Activated CD8-positive, alpha-beta memory T cell treated with anti-CD3 and anti-CD28 coated beads for 48 hours (primary cell): ENCODE measurements at places on chromosomes 2 and 18.
A peak's percentile ranks its signal among the peaks of the same experiment; 100 is the strongest.

DNA sequence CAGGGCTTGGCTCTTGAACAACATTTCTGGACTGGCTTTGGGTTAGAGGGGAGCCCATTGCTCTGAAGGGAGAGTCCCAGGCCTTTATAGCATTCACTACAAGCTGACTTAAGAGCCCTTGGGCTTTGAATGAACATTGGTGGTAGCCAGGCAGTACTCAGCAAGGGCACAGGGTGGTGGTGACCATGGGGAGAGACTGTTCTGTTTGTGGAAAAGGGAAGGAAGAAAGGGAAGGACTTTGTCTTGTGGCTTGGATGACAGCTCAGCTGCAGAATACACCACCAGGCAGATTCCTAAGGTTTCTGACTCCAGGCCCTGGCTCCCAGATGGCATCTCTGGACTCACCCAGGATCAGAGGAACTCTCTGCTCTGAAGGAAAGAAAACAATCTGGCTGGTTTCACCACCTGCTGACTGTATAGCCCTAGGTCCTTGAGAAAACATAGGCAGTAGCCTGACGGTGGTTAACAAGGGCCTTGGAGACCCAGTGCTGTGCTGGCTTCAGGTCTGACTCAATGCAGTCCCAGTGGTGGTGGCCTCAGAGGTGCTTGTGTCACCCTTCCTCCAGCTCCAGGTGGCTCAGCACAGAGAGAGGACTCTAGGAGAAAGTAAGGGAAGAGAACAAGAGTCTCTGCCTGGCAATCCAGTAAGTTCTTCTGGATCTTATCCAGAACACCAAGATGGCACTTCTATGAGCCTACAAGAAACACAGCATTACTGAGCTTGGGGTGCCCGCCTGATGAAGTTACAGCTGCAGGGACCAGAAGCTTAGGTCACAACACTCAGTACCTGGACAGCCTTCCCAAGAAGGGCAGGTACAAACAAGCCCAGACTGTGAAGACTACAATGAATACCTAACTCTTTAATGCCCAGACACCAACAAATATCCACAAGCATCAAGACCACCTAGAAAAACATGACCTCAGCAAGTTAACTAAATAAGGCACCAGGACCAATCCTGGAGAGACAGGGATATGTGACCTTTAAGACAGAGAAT is 16.4 kb upstream of the ABCB11 start:
- DNase-seq: no peak

DNA sequence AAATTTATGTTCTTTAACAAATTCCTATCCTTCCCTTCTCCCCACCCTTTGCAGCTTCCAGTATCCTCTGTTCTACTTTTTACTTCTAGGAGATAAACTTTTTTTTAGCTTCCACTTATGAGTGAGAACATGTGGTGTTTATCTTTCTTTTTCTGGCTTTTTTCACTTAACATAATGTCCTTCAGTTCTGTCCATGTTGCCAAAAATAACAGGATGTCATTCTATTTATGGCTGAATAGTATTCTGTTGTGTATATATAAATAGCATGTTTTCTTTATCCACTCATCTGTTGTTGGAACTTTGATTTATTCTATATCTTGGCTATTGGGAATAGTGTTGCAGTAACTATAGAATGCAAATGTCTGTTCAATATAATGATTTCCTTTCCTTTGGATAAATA is 1191.2 kb downstream of the CNTNAP5 start:
- no peak for DNase-seq

DNA sequence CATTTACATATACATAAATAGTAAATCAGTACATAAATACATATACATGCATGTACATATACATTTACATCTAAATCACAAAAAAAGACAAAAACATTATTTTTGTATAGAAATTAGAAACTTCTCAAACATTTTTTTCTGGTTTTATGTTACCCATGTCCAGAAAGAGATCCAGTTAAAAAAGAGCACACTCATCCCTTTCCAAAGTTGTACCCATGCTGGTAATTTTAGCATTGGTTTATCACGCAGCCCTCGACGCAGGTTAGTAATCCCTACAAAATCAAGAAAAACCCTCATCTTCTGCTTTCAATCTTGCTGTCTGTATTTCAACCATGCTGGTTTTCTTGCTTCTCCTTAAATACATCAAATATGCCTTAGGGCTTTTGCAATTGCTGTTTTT is 10.5 kb downstream of the SCN9A start:
- no peak for DNase-seq

DNA sequence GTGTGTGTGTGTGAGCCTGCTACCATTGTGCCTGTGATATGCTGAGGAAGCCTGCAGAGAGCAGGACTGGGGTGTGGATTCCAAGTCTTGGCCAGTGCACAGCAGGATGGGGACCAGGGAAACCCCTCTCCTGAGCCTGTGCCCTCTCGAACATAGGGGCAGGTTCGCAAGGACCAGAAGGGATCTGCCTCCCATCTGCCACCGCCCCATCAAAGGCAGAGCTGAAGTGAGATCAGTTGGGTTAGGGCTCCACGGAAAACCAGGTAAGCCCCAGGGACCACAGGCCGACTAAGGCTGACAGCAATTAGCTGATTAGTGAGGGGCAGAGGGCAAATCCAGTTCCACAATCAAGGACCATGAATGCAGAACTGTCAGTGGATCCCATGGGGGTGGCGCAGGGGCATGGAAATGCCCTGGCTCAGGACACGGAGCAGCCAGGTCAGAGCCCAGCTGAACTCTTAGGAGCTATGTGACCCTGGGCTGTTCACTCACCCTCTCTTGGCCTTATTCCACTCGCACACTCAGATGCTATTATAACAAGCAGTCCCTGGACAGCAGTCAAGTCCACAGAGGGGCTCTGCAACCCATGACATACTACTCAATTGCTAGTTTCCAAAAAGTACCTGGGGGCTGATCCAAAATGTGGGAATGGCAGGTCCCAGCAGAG is 84.2 kb upstream of the ID2 start:
- DNase-seq: no peak

GRCh38 chr18:77096936-77097886 is 35.4 kb downstream of the MBP start:
- DNase-seq: no peak

DNA sequence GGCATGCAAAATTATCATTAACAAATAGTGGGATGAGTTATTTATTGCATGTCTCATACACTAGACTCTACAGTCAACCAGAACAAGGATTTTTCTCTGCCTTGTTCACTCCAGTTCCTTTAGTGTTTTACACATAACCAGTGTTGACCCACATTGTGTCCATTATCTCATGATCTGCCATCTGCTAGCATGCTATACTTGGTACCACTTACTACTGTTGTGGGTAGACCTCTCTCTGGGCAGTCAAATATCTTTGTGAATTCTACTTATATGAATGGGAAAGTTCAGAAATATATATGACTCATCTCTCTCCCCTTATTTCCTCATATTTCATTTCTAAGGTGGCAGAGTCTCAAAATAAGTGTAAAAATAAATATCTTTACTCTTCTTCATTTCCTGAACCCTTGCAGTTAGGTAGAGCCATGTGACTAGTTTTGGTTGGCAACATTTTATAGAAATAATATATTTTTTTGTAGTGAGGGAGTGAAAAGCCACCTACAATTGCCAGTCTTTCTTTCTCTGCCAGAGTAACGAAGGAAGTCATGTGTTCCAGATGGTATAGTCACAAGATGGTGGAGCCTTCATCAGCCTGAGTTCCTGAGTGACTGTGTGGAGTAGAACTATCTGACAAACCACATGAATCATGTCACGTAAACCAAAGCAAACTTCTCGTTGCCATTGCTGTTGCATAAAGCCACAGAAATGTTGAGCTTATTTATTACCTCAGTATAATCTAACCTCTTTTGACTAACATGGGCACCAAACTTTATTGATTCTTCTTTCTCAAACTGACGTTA is 704.0 kb downstream of the RNF144A start:
- no peak for DNase-seq

DNA sequence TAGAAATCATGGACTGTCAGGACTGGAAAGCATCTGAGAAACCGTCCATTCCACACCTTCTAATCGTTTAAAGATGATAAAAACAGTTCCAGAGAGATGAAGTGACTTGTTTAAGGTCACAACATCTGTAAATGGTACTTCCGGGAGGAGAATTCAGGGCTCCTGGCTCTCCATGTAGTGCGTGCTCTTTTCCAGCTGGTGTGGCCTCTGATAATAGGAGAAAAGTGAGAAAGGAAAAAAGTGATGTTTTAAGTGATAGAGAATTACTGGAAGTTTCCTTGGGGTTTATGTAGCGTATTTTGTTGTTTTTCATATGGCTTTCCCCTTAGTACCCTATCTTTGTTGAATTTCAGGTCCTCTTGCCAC is 663 bp downstream of the C2orf49 start:
- DNase-seq: no peak

DNA sequence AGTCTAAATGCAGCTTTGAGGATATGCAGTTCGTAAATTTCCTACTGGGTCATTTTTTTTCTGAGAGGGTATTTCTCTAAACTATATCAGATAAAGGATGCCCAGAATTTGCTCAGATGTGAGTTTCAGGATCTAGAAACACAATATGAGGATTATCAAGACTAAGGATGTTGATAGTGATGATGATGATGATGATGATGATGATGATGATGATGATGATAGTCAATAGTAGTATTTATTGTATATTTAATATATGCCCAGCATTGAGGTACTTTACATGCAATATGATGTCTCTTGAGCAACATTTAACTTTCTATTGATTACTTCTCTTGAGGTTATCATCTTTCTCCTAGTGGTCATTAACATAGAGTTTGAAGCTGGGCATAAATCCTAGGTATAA is 222.1 kb upstream of the NRP2 start:
- DNase-seq: no peak

DNA sequence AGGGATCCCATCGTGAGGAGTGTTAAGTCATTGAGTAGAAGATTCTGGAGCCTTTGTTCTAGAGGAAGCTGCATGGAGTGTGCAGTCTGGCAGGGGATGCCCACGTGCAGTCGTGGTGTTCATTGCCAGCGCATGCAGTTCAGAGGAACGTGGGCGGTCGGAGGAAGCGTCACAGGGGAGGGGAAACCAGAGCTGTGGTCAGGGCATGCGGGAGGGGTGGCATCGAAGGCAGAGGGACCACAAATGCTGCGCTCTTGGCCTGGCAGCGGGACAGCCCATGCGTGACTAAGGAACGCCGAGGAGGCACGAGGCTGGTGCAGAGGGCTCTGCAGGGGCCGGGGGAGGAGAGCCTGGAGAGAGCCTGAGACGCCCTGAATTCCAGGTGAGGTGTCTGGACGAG is 141.1 kb downstream of the KLHL29 start:
- DNase-seq: no peak

DNA sequence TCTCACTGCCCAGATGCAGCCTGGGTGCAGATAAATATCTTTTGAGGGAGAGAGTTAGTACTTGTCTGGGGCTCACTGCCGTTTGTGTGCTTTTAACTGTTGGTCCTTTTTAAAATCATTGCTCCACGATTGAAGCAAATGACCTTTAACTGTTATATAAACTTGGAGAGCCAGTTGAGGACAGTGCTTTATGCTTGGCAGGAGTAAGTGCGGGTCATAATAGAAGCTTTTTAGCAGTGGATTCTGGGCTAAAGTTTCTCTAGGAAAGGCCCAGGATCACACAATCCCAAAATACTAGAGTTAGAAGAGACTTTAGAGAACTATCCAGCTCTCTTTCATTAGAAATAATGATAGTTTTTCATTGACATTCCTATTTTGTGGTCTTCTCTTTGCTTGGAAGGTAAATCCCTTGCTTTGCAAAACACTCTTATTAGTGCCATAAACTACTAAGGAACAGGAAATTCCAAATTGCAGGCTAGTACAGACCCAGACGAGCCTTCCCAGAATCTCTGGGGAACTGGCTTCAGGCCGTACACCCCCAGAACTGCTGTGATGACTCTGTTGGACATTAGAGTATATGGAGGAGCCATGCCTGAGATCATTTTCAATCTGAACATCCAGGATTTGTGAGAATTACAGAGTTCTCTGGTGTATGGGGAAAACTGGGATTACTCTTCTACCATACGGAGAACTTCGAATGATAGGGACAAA is 19.1 kb downstream of the LIMS1 start:
- no peak for DNase-seq

GRCh38 chr2:201223089-201224073 is 37.0 kb upstream of the CASP8 start:
- no peak for DNase-seq

DNA sequence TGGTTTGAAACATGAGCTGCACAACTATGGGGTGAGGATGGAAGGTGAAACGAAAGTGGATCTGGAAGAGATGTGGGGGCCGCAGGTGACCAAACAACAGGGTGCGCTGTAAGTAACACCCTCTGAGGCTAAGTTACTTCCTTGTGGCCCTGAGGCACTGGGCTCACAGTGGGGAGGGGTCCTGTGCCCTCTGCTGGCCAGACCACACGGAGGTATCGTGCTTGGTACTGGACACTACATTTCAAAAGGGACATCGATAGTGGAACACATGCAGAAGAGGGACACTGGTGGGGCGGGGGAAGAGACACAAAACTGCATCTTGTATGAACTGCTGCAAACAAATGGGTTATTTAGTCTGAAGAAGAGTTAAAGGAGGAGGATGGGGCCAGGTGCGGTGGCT is 110.6 kb downstream of the CLIP4 start:
- DNase-seq: no peak

DNA sequence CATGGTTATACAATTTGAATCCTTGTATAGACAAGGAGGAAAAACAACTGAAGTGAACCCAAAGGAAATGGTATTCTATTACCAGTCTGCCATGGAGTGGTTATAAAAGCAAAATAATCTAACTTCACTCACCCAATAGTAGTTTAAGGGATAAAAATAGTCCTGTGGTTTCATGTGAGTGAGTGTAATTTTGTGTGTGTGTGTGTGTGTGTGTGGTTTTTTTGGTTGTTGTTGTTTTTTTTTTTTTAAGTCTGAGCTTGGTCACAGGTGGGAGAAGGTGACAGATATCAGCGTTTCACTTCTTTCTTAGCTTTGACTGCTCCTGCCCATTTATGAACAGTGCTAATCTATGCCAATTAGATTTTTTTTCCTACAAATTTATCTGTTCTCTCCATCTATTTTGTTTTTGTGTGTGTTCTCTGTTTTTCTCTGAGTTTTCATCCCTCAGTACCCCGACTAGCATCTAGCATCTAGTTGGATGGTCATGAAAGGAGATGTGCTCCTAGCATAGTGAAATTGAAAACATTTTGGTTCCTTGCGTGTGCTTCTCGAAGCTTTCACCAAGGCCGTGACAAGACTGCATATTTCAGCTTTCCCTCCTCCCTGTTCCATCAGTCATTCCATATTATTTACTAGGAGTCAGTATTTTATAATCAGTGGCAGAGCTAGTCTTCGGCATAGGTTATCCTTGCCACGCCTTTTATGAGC is 200.1 kb upstream of the DTNA start:
- no peak for DNase-seq

GRCh38 chr2:241087420-241088268 is 14.4 kb downstream of the MTERF4 start:
- DNase-seq: no peak

- DNase-seq: no peak
Measured at GRCh38 chr2:201929281-201930026, 104.2 kb upstream of the FZD7 start.

DNA sequence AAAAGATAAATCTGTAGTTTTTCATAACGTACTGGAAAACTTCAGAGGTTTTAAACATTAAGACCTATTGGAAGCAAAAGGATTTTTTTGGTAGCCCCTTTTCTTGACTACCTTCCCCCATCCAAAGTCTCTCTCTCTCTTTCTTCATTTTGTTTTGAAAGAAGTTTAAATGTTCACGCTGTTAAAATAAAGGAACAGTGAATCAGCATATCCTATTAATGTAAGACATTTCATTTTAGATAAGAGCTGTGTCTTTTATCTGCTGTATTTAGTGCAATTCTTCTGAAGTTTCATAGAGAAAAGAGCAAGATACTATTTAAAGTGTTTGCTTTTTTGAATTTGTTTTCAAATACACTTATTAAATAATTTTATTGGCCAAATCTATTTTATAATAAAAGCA is 205.5 kb upstream of the POU3F3 start:
- no peak for DNase-seq

GRCh38 chr18:23259701-23260681 is 124.7 kb downstream of the CABLES1 start:
- DNase-seq: peak; percentile 12
